ENCODE measurements at places on chromosomes 6 and 20. TPM values are rescaled to one million over a fixed set of nuclear protein-coding genes. Genes with fewer than 3 reads are reported as not detected.

GRCh38 chr6:64831680-64832079 lies 875.3 kb downstream of the EYS start:
- DNase-seq = no peak

DNA sequence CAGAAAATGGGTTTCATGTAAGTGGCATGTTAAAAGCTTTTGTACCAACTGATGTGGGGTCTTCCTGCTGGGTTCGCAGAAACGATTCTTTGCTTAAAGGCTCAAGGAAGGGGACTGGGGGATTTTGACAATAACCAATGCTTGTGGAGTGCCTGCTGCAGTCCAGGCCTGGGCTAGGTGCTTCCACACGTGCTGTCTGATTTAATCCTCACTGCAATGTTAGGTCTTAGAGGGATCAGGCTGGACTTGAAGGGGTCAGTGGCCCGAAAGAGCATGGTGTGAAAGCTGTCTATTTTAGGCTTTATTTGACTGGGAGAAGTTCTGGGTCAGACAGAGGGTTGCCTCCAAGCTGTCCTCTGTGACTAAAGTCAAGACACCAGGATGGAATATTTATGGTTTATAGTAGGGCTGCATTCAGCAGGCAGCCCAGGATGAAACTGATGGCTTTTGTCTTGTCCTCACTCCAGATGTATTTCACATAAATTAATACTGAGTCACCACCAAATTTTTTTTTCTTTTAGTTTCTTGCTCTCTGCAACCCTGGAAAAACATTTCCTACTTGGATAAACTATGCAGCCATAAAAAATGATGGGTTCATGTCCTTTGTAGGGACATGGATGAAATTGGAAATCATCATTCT lies 219.1 kb downstream of the ZMYND8 start:
- DNase-seq = no peak

DNA sequence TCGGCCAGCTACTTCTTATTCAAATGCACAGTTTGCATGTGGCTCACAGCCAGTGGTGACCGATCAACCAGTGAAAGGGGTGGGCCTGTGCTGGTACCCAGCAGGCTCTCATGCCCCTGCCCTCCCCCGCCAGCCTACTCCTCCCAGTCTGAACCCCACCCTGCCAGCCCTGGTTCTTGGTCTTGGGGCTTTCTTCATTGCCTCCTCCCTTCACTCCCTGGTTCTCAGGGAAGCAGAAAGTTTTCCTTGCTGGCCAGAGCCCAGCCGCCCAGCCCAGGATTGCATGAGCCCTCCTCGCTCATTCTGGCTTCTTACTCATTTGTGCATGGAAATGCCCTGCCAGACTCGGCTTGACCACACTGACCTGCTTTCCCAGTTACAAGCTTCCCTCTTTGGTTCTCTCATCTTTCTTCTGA lies 40.8 kb downstream of the KCNK17 start:
- no peak for DNase-seq

The SYNCRIP gene
- polyA plus RNA-seq = 166 TPM

The PSORS1C1 gene
- polyA plus RNA-seq = 0.36 TPM

The TPX2 gene
- 44.9 TPM for polyA plus RNA-seq

DNA sequence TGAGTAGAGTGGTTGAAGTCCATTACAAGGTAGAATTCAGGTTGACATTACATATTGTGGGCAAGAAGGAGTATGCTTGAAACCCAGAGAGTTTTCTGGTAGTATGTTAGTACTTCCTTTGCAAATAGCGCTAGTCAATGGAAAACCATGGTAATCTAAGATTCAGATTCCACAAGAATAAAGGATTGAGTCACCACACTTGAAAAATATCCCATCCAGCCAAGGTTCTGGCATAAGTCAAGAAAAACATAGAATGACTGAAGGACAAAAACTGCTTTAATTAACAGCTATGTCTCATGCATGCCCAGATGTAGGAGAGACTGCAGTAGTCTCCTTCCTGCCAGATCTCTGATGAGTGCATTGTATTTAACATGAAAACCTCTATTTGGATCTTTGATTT lies 469.8 kb downstream of the BMP2 start:
- DNase-seq = no peak

The KIAA0408 gene
- polyA plus RNA-seq = 3.1 TPM
